ENCODE measurements at places on chromosomes 3 and 15.
A peak's percentile ranks its signal among the peaks of the same experiment; 100 is the strongest.

GRCh38 chr3:46187876-46188275 lies 20.2 kb downstream of the CCR1 start:
- no peak for DNase-seq

GRCh38 chr3:53382106-53382505 lies 34.8 kb upstream of the DCP1A start:
- no peak for DNase-seq

- DNase-seq: peak; percentile 14
Observed at GRCh38 chr3:185702262-185703225, 116.4 kb downstream of the SENP2 start.

- peak; percentile 3 for DNase-seq
Observed at GRCh38 chr3:134092208-134092701, 62.5 kb upstream of the SLCO2A1 start.

DNA sequence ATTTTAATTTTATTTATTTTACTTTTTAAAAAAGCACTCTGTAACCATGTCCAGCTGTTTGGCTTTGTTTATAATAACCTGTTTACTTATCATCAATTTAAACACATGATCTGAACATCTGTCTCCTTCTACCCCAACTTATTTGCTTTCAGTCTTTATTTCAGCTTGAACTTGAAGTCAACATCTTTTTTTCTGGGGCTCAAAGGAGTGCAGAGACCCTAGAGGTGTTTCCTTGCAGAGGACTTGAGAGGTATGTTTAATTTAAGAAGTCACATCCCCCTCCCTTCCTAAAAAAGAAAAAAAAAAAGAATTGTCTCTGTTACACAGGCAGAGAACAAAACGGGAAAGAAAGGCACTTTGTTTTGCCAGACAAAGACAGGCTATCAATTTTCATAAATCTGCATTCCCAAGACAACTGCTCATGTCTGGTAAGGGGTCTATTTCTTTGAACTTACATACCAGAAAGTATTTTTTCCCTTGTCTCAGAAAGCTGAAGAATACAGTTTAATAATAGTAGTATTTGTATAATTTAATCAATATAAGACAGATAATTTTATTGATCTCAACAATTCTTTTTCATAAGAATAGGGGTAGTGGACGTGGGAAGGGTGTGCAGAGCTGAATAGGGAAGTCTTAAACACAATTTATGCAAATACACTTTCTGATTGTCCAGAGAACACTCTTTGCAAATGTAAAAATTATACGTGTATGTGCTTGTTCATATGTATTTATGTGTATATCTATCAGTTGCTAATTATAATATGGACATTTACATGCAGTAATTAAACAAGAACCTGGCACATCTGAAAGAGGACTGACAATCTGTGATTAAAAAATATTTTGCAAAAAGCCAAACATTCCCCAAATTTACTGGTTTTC lies 109.7 kb upstream of the PDZRN3 start:
- DNase-seq: no peak

- DNase-seq: no peak
Observed at GRCh38 chr15:33807665-33808064, 160.6 kb upstream of the CHRM5 start.

DNA sequence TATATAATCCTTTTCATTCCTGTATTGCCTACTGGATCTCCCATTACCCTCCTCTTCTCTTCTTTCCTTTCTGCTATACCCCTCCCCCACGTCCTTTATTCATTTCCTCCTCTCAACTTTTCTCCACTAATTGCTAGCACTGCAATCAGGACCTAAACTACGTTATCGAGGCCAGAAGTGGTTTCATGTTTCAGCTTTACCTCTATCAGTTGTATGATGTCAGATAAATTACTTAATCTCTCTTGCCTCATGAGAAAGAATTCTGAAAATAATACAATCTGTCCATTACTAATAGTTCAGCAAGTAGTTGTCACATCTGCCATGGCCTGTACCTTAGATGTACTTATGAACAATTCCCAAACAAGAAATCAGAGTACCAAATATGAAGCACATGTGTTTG lies 10.6 kb downstream of the POPDC2 start:
- DNase-seq: no peak

GRCh38 chr3:113088616-113089015 lies 97.8 kb downstream of the GTPBP8 start:
- DNase-seq: no peak

GRCh38 chr15:64460724-64461720 lies 644 bp downstream of the ZNF609 start:
- DNase-seq: peak; percentile 26

DNA sequence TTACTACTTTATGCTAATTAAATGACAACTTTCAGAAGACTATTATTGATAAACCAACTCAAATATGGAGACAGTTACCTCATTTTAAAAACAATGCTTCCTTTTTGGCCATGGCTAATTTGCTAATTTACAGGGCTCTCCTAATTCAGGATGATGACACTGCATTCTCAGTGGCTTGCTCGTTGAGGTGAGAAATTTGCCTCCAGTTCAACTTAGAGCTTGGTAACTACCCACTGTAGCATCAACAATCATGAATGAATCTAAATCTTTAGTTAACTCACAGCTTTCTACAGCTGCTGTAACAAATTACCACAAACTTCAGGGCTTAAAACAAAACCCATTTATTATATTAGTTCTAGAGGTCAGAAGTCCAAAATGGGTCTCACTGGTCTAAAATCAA lies 14.0 kb downstream of the PBRM1 start:
- DNase-seq: no peak

- no peak for DNase-seq
Observed at GRCh38 chr15:66802025-66803001, 100.3 kb downstream of the SMAD6 start.

GRCh38 chr3:160629491-160629890 lies 47.5 kb upstream of the ARL14 start:
- DNase-seq: no peak

GRCh38 chr3:138509586-138509985 lies 75.2 kb downstream of the ESYT3 start:
- DNase-seq: no peak

DNA sequence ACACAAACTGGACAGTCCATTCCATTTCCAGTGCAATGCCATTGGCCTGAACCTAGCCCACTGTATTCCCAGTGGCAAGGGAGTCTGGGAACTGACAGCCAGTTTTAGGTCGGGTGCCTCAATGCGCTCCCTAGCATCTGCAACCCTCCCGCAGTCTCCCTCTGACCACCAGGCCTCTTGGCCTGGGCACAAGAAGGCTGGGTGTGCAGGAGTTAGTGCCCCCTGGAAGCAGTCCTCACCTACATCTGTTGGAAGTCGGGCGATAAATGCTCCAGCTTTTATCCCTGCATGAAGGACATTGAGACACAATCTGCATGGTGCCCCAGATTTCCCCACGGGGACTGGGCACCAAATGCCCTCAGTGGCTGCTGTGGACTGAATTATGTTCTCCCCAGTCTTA lies 12.7 kb downstream of the C3orf22 start:
- DNase-seq: no peak

DNA sequence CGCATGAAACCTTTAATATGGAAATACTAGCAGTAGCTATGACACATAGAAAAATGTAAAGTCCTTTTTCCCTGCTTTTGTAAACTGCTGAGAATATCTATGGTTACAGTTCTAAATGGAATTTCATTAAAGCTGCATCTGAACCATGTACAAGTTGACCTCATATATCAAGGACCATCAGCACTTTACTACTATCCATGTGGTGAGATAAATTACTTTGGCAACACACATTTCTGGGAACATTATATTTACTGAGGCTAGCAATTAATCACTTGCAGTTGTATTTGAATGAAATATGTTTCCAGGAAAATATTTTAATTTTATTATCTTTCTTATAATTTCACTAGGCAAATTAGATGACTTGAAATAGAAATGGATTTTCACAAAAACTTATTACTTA lies 545.5 kb downstream of the NAALADL2 start:
- no peak for DNase-seq

- DNase-seq: no peak
Observed at GRCh38 chr15:30870681-30871080, 33.0 kb upstream of the FAN1 start.

Data from HEK293T (cell line).